ENCODE measurements at places on chromosomes 1 and 21.
A peak's percentile ranks its signal among the peaks of the same experiment; 100 is the strongest.

- DNase-seq: no peak
These were observed 74.4 kb downstream of the CAMTA1 start for GRCh38 chr1:6859415-6860343.

GRCh38 chr1:18343581-18343980 lies 137.1 kb upstream of the KLHDC7A start:
- DNase-seq: no peak

DNA sequence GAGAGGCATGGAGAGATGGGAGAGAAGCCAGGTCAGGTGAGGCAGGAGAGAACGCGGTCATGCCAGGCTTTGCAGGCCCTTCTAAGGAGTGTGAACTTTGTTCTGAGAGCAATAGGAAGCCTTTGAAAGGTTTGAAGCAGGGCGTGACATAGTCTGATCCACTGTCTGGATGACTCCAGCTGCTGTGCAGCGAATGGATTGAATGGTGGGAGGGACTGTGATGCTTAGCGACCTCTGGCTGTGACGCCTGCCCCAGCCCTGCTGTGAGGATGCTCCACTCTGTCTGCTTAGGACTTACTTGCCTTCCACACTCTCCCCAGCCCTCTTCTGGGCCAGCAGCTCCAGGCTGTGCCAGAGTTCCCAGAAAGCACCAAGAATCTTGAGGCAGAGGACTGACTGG lies 41.8 kb upstream of the POU3F1 start:
- DNase-seq: no peak

DNA sequence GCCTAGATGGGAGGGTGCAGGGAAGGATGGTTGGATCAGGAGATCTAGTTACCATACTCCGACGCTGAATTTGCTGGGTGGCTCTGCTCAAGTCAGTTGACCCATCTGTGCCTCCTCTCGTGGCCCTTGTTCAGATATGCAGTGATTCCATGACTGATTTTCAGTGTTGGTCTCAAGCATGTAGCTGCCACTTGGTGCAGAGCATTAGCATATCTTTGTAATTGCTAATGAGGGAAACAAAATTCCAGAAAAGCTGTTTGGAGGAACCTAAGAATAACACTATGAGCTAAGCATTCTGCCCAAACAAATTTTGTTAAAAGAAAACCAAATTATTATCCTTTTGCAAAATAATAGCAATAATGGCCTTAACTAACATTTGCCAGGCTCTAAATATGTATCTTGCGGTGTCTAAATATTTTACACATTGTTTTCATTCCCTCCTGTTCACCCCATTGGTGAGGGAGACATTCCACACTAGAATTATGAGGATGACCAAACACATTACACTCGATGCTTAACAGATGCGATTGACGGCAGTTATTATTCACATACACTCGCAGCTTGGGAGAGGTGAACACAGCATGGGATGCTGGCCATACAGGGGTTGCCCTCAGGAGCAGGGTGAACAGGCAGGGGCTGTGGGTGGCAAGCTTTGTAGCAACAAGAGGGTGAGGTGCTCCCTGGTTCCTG lies 69.1 kb downstream of the KCNJ15 start:
- no peak for DNase-seq

- DNase-seq: no peak
These were observed 4.1 kb downstream of the WARS2 start for GRCh38 chr1:119136401-119136800.

DNA sequence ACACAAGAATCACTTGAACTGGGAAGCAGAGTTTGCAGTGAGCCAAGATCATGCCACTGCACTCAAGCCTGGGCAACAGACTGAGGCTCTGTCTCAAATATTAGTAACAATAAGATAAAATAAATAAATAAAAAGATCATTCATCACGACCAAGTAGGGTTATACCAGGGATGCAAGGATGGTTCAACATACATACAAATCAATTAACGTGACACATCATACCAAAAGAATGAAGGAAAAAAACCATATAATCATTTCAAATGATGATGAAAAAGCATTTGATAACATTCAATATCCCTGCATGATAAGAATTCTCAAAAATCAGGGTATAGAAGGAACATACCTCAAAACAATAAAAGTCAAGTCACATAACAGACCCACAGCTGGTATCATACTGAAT lies 38.3 kb downstream of the PHTF1 start:
- DNase-seq: no peak

GRCh38 chr1:234518876-234519275 lies 39.9 kb upstream of the TARBP1 start:
- DNase-seq: no peak

DNA sequence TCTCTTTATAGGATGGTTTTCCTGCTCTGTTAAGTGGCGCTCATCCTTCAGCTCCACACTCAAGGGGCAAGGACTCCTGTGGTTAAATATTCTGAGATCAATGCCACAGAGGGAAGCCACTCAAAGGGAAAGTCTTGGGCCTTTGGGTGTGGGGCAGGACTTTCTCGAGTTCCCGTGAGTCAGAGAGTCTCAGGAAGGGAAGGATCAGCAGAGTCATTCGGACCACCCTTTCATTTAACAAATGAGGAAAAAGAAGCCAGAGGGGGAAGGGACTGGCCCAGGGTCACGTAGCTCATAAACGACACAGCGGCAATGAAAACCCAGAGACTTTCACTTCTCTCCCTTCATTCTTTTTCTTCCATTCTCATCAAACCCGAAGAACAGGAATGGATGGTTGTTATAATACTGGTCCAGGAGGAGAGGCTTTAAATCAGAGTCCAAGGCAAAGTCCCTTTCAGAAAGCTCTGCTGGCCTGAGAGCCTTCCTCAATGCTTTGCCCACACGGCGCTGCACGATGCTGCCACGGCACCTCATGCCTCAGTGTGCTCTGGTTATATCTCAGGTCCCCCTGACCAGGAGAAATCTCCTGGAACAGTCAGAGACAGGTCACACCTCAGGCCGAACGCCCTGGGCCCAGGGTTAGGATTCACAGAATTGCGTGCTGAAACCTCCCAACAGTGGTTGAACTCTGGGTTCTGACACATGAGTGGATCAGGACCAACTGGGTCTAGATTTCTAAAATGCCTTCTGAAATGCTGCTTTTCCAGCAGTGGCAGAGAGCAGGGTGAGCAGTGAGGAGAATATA lies 65.3 kb downstream of the TENT5C start:
- DNase-seq: no peak

DNA sequence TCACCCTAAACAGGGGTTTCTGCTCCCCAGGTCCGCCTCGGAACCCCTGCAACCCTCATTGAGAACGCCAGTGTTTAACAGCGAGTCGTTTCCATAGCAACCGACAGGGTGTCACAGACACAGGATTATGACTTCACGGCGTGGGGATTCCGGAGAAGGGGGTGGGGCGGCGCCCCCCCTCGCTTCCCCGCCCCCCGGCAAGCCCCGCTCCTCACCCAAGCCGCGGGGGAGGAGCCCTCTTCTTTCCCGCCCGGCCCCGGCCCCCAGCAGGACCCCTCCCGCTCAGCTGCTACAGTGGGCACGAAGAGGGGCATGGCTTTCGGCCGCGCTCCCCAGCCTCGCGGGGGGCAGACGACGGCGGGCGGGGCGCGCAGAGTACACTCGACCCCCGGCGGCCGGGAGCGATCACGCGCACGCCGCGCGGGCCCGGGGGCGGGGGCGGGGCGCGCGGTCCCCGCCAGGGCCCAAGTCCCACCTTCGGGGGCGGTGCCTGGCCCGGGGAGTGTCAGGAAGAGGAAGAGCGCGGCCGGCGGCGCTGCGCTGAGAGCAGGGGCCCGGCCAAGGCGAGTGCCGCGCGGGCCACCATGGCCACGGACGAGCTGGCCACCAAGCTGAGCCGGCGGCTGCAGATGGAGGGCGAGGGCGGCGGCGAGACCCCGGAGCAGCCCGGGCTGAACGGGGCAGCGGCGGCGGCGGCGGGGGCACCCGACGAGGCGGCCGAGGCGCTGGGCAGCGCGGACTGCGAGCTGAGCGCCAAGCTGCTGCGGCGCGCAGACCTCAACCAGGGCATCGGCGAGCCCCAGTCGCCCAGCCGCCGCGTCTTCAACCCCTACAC lies at the start of gene EFHD2:
TSS of gene EFHD2 (plus strand) at position 501 of the 835 bp plus-strand sequence. CDS start at position 585, 84 bp downstream.
- peak; percentile 82 for DNase-seq

DNA sequence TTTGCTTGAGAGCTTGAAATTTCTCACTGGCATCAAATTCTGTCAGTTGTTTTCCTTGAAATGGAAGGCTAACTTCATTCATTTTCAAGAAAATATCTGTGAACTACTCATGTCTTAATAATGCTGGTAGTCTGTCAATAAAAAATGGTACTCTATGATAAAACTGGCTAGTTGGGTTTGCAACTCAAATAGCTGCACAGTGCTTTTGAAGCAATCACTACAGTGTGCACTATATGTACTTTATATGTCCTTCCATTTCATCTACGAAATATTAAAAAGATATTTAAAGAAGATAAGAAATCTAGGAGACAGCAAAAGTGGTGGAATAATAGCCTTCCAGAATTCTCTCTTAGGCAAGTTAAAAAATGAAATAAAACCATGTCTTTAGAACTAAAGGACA lies 39.9 kb upstream of the ZNHIT6 start:
- DNase-seq: no peak

DNA sequence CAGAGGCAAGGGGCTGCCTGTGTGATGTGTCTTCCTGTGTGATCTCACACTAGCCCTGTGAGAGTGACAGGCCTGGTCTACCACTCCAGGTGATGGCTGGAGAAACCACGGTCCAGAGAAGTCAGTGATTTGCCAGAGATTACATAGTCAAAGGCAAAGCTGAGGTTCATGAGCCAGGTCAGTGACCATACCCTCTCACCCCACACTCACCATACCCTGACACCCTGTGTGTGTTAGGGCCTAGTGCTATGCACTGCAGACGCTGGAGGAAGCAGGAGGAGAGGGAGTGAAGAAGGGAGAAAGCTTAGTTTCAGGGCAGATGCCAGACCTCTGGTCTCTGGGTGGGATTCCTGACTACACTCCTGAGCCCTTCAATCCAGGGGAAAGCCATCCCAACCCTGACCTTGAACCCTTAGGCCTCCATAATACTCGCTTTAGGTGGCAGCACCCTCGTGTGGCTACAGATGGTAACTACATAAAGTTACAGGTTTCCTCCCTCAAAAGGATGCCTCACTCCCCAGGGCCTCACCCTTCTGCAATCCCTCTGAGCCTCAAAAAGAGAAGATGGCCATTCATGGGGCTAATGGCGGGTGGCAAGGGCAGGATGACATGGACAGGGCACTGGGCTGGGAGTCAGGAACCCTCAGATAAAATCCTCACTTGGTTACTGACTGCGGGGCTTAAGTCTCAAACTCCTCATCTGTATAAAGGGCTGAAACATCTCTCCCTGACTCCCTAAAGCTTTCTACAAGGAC lies 20.8 kb upstream of the SDC3 start:
- DNase-seq: no peak

- no peak for DNase-seq
These were observed 21.7 kb upstream of the PEF1 start for GRCh38 chr1:31666263-31666963.

DNA sequence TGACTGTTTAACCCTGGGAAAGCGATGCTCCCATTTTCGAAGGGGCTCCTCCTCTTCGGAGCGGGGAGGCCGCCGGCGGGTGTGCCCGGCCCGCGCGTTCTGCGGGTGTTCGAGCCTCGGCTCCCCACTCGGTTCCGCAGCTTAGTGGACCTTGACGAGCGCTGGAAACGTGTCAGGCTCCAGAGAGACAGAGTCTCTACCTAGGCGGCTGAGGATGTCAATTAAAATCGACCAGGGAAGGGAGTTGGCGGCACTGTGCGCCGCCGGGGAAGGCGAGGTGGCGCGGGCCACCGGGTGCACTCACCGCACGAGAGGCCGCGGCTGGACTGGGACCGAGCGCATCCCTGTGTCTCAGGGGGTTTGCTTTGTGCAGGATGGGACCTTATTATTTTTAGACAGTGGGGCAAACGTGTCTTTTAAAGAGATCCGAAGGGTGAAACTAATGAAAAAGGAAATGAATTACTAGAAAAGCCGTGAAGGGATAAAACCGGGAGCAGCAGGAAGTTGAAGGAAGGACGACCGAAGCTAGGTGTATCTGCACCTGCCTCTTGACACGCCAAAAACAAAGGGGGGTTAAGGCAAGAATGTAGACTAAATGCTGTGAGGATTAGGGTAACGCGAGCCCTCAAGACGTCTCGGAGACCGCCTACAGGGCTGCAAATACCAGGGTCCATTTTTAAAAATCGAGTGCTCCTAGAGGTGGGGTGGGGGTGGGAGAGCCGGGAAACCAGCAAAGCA lies 5.6 kb downstream of the LHX4 start:
- no peak for DNase-seq

- no peak for DNase-seq
These were observed 18.5 kb upstream of the RAB4A start for GRCh38 chr1:229252228-229252984.

DNA sequence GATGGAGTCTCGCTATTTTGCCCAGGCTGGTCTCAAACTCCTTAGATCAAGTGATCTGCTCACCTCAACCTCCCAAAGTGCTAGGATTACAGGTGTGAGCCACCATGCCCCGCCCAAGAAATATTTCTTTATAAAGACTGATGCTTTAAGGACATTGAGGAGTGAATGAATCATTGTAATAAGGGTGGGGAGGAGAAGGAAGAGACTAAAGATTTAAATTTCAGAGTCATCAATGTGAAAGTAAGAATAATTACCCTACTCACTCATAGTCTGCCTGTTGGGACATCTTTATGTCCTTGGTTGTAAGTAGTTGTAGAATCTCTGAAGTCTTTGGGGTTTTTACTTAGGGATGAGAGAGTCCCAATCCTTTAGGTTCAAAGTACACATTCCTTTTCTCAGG lies 7.3 kb downstream of the KDM1A start:
- no peak for DNase-seq

- DNase-seq: no peak
These were observed 18.2 kb upstream of the CCDC27 start for GRCh38 chr1:3733883-3734589.

DNA sequence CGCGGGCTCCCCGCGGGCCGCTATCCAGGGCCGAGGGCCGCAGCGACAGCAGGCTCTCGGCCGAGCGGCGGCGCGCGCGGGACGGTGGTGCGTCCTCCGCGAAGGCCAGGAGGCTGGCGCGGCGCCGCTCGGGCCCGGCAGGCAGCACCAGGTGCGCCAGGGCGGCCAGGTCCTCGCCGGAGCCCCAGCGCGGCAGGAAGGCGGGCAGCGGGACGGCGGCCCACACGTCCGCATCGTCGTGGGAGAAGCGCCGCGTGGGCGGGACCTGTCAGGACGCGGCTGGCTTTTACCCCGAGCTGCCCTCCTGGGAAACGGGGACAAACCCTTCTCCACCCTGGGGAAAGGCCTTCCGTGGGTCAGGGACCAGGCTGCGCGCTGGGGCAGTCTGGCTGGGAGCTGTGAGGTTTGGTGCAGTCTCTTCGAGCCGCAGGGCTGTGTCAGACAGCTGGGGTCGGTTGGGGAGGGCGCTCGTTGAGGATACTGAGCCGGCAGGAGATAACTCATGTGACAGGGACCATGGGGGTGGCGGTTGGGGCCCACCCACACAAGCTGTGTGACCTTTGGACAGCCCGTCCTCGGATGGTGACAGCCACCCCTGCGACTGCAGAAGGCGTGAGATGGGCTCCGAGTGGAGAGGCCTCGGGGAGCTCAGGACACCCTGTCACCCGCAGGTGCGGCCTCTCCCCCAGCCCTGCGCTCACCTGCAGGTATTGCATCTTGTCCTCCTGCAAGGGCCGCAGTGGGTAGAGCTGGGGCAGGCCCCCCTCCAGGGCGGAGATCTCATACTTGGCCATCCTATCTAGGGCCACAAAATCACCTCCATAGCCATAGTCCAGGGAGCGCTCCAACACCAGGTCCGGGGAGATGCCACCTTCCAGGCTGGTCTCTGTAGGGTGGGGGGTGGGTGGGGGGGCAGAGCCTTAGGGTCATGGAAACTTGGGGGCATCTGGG lies 6.0 kb downstream of the HES3 start:
- no peak for DNase-seq

GRCh38 chr1:244849189-244849866 lies 13.9 kb downstream of the COX20 start:
- DNase-seq: no peak

Measured in T-helper 17 cell (primary cell).